Activated CD4-positive, alpha-beta T cell treated with anti-CD3 and anti-CD28 coated beads for 36 hours (primary cell): ENCODE measurements at places on chromosomes 4 and X. TPM values are rescaled to one million over a fixed set of nuclear protein-coding genes. Genes with fewer than 3 reads are reported as not detected.

TCEANC gene
- total RNA-seq = 2.3 TPM

GRCh38 chr4:25563071-25563564, 92.5 kb upstream of the SLC34A2 start:
- H3K4me3 ChIP-seq = no peak overlapping the region
- no peak overlapping the region for H3K27ac ChIP-seq
- H3K27me3 ChIP-seq = peaks cover 7% of the 10 kb centered on the region
- no peaks in the 10 kb centered on the region for H3K36me3 ChIP-seq
- no peak for DNase-seq

DNA sequence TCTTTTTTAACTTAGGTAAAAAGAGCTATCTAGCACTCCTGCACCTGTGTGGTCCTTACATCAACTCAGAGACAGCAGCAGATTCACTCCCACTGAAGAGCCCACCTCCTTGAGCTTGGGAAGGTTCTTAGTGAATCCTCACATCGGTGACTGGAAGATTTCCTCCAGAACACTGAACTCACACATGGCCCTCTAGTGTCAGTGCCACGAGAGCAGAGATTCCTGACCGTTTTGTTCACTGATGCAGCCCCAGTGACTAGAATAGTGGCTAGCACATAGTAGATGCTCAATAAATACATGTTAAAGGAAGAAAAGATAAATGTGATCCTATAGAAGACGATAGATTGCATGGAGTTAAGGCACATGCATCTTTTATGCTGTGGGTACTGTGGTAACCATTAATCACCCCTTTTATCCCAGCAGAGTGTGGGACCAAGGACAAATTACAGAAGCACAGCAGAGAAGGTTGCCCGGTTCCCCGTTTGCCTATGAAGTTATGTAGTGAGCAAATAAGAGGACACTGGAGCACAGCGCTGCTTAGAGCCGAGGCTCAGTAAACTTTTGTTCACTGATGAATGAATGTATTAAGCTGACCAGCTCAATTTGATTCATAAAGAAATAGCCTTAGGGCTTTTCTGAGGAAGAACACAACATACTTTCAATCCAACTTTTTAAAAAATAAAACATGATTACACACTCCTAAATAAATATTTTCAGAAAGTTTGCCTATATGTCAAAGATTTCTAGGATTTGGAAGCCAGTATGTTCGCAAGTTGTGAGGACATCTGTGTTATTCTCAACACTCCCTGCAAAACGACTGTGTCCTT, 8.7 kb downstream of the GASK1B start:
- no peak overlapping the region for H3K27ac ChIP-seq
- H3K27me3 ChIP-seq = peaks cover 9% of the 10 kb centered on the region
- H3K36me3 ChIP-seq = no peaks in the 10 kb centered on the region
- H3K4me1 ChIP-seq = no peaks in the 10 kb centered on the region

DNA sequence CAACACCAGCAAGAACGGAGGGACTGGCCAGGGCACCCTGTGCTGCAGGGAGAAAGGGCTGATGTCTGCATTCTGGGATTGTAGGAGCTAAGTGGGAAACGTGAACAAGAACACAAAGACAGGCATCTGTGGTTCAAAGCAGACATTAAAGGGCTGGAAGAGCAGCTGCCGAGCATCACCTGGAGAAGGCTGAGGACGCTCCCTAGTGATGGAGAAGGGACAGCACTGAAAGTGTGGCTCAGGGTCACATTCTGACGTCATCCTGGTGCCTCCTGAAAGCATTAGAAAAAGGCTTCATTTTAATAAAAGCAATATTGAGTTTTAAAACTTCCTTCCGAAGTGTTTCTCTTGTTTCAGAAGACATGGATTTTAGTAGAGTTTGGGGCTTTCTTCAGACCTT, 62.3 kb downstream of the CLDN22 start:
- DNase-seq = no peak
- no peaks in the 10 kb centered on the region for H3K27me3 ChIP-seq
- no peaks in the 10 kb centered on the region for H3K36me3 ChIP-seq
- no peak overlapping the region for H3K27ac ChIP-seq
- H3K4me3 ChIP-seq = no peak overlapping the region

GRCh38 chr4:41580007-41580406, 42.0 kb downstream of the LIMCH1 start:
- no peak overlapping the region for H3K27ac ChIP-seq
- no peak for DNase-seq
- no peaks in the 10 kb centered on the region for H3K4me1 ChIP-seq
- H3K36me3 ChIP-seq = no peaks in the 10 kb centered on the region

- no peaks in the 10 kb centered on the region for H3K4me1 ChIP-seq
- no peaks in the 10 kb centered on the region for H3K36me3 ChIP-seq
- no peaks in the 10 kb centered on the region for H3K27me3 ChIP-seq
- H3K27ac ChIP-seq = no peak overlapping the region
- no peak overlapping the region for H3K4me3 ChIP-seq
- no peak for DNase-seq
These were observed 164.2 kb upstream of the PITX2 start for GRCh38 chr4:110787109-110787508.

DNA sequence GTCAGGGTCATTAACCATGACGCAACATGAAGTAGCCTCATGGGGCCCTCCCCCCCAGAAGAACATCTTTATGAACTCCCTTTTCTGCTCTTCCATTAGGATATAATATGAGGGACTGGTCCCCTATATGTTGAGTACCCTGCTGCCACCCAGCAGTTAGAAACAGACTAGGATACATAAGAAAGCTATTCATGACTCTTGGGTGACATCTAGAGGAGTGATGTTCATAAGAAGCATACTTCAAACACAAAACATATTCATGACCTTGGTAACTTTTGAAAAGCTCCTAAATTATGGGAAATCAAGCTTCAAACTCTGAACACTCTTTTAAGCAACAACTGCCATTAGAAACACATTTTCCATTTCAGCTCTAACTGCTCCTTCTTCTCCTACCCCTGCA, 155.2 kb upstream of the SPIN4 start:
- no peaks in the 10 kb centered on the region for H3K27me3 ChIP-seq
- H3K4me3 ChIP-seq = no peak overlapping the region
- no peak overlapping the region for H3K27ac ChIP-seq
- peaks cover 2% of the 10 kb centered on the region for H3K36me3 ChIP-seq
- H3K4me1 ChIP-seq = peaks cover 10% of the 10 kb centered on the region
